ENCODE measurements at places on chromosomes 7 and 10. TPM values are rescaled to one million over a fixed set of nuclear protein-coding genes. Genes with fewer than 3 reads are reported as not detected.

- DNase-seq = no peak
Measured at GRCh38 chr10:60200012-60200681, 189.5 kb downstream of the ANK3 start.

GIMAP8 gene
- total RNA-seq = 6.1 TPM

DNA sequence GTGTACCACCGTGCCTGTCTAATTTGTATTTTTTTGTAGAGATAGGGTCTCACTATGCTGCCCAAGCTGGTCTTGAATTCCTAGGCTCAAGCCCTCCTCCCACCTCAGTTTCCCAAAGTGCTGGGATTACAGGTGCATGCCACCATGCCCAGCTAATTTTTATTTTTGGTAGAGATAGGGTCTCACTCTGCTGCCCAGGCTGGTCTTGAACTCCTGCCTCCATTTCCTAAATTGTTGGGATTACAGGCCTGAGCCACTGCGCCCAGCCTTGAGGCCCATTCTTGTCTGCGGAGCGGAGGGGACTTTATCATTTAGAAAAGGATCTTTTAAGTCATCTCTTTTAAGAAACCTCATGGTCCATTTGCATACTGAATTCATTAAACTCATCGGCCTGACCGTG, 221.4 kb upstream of the SH2B2 start:
- no peak for DNase-seq

LGI1 gene
- not detected for total RNA-seq

GRCh38 chr10:60175441-60175971, 214.2 kb downstream of the ANK3 start:
- DNase-seq = no peak

DNA sequence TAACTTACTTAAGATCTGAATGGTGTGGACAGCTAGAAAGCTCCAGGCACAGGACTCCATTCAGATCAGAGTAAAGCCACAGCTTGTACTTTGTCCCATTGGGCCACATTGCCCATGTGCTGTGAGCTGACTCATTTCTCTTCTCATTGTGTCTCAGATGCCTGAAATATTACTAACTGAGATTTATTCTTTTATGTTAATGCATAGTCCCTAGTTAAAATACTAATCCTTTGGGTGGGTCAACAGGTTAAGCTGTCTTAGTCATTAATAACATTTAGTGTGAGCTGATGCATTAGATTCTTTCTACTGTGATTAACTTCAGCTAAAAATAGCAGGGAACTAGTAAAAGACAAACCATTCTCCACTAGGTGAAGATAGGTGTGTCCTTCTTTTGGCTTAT, 104.7 kb upstream of the ARMC3 start:
- no peak for DNase-seq

DNA sequence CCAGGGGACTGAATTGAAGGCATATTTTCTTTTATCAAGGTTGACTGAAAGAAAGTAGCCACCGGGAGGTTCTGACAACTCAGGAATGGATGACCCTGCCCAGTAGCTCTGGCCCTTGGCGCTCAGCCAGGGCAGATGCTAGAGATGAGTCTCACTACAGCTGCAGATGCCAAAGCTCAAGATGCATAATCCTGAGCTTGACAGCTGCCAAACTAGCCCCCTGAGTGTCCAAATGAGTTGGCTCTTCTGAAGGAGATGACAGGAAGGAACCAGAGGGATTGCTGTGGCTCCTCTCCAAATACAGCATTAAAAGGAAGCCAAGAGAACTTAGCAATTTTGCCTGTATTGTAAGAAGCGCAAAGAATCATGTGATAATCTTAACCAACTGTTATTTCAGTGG, 78.4 kb downstream of the NXPH1 start:
- no peak for DNase-seq

DNA sequence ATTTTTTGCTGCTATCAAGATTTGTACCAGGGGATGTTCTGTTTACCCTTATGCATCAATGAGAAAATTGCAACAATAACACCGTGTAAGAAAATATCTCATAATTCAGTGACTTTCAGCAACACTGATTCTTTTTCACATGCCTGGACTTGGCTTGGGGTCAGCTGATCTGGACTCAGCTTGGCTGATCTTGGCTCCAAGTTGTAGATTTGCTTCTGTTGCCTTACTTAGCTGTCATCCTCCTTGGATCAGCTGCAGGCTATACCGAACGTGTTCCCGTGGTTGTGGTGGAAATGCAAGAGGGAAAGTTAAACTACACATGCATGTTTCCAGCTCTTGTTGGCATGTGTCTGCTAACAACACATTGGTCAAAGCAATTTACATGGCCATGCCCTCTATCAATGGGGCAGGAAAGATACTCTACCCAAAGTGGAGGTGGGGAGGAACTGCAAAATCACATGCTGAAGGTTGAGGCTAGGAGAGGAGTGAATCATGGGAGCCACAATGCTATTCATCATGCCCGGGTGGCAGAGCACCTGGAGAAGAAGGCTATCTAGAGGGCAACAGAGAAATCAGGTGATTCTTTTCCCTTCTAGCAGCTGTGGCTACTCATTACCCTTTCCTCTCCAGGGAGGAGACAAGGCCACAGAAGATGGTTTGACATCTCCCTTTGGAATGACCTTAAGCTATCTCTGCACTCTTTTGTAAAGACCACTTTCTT, 1276.3 kb upstream of the AUTS2 start:
- DNase-seq = no peak
